ENCODE measurements at places on chromosomes 5 and 9. TPM values are rescaled to one million over a fixed set of nuclear protein-coding genes. Genes with fewer than 3 reads are reported as not detected.

GRCh38 chr5:84228266-84228665, 156.4 kb downstream of the EDIL3 start:
- no peak for DNase-seq

DNA sequence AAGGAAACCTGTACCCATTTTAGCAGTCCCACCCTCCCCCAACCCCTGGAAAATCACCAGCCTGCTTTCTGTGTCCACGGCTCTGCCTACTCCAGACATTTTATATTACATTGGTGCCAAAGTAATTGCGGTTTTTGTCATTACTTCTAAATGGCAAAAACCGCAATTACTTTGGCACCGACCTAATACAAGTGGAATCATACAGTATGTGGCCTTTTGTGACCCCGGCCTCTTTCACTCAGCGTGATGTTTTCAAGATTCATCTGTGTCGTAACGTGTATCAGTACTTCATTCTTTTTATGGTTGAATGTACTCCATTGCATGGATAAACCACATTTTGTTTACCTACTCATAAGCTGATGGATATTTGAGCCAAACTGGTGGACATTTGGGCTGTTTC, 9.7 kb upstream of the ORM1 start:
- DNase-seq: no peak

- no peak for DNase-seq
These were observed 36.1 kb downstream of the ABLIM3 start for GRCh38 chr5:149177339-149177843.

DNA sequence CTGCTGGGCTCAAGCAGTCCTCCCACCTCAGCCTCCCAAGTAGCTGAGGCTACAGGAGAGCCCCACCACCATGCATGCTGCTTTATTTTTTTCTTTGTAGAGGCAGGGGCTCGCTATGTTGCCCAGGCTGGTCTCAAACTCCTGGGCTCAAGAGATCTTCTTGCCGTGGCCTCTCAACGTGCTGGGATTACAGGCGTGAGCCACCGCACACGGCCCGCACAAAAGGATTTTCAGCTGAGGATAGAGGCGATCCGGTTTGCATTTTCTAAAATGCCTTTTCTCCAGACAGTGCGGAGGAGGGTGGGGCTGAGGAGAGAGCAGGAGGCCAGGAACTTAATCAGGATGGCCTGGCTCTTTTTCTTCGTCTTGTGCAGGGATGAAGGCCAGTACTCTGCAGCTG, 6.9 kb downstream of the HRH2 start:
- no peak for DNase-seq

- DNase-seq: no peak
These were observed 9.7 kb downstream of the SERINC5 start for GRCh38 chr5:80246001-80246758.

Gene SLC36A3
- total RNA-seq: not detected

Gene C9orf152
- not detected for total RNA-seq

Gene NR2F1-AS1
- 10.5 TPM for total RNA-seq

Data from left cardiac atrium (tissue), 4 donors.